Stimulated activated CD8-positive, alpha-beta memory T cell treated with anti-CD3 and anti-CD28 coated beads, Interleukin-2, amount 100 ng/mL, for 48 hours (primary cell): ENCODE measurements at places on chromosomes 3 and 15.

- no peak for DNase-seq
These were observed 28.0 kb upstream of the ATG7 start for GRCh38 chr3:11244121-11244677.

DNA sequence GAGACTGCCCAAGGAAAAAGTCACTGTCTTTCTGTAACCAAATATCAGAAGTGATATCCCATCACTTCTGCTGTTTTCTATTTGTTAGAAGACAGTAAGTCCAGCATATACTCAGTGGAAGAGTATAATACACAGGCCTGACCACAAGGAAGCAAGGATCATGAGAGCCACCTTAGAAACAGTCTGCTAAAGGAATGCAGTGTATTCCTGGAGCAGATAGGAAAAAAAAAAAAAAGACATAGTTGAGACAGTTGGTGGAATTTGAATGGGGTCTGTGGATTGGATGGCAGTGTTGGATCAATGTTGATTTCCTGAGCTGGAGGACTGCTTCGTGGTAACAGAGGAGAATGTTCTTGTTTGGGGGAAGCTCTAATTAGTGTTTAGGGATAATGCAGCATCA lies 26.5 kb upstream of the FBXL2 start:
- DNase-seq, result no peak

GRCh38 chr3:14876921-14877333 lies 58.2 kb downstream of the FGD5 start:
- no peak for DNase-seq

DNA sequence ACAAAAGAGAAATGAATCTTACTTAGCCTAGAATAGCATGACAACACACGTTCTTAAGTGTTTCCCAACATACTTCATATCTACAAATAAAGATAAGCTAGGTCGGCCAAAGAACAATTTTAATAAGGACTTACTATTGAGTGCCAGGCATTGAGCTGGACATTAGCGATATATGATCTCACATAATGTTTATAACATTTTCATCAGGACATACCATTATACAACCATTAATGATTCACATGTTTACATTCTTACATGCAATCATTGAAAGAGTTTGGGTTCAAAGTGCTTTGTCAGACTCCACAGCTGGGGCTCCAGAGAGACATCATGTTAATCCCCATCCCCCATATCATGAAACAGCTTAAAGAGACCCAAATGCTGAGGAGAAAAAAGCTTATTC lies 189.0 kb downstream of the STT3B start:
- no peak for DNase-seq

DNA sequence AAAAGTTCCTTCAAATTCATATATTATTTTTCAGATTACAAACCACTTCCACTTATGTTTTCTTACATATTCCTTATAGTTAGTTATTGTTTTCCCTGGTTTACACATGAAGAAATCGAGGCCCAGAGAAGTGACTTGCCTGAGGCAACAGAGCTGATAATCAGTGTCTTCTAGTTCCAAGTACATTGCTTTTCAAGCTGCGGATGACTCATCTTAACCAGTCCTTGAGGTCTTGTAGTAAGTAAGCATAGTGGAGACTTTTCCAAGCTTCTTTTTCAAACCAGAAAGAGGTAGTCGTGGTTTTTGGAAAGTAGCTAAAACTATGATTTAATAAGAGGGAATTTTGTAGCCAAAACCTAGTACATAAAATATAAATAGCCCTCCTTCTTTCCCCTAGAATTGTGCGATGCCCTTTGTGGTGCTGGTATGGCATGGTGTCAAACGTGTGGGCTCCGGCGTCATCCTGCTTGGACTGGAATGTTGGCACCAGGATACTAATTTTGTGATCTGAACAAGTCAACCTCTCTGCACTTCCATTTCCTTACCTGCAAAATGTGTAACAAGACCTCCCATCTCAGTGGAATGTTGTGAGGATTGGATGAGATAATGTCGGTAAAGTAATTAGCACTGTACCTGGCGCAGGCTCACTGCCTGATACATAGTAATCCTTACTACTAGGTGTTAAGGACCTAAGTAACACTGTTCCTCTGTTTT lies 19.0 kb upstream of the DLG1 start:
- DNase-seq, result no peak

- no peak for DNase-seq
These were observed 139.9 kb upstream of the LIPC start for GRCh38 chr15:58291848-58292247.

GRCh38 chr3:74435631-74436030 lies 178.8 kb downstream of the CNTN3 start:
- DNase-seq, result no peak

DNA sequence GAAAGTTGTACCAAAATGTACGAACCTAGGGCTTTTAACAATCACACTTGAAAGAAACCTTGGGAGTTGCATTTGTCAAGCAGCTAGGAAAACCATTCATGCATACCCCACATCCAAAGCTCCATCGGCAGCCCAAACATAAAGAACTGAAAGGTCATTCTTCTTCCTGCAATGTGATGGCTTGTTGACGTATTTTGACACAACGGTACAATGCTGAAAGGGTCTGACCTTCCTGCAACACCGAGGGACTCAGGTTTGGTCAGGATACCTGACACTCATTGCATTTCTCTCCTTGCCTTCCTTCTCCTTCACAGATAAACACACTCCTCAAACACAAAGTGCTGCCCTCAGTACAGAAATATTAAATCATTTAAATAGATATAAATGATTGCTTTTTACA lies 145.5 kb downstream of the CDIN1 start:
- DNase-seq, result no peak

DNA sequence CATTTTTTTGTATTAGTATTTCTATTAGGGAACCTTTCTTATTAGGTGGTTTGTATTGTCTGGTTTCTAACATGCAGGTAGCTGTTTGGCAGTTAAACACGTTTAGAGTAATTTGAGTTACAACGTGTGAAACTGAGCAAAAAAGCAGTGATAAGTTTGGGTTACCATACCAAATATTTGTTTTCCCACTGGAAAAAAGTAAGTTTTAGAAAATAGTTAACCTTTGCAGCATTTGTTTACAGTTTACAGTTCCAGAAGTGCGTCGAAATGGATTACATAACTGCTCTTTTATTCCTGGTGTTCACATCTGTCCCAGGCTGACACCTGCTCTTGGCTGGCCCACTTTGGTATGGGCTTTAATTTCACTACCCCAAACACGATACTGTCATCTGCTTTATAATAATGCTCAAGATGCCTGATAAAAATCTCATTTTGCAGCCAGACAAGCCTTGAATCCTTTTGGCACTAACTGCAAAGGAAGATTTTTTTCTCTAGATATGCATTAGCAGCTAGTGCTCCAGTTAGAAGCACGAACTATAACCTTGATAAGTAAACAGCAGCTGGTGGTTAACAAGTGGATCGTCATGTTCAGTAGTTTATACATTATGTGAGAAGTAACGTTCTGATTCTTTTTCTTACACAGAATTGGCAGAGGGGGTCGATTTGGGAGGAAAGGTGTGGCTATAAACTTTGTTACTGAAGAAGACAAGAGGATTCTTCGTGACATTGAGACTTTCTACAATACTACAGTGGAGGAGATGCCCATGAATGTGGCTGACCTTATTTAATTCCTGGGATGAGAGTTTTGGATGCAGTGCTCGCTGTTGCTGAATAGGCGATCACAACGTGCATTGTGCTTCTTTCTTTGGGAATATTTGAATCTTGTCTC lies 5.3 kb downstream of the EIF4A2 start:
- no peak for DNase-seq

GRCh38 chr3:148466980-148467740 lies 230.5 kb upstream of the AGTR1 start:
- no peak for DNase-seq

DNA sequence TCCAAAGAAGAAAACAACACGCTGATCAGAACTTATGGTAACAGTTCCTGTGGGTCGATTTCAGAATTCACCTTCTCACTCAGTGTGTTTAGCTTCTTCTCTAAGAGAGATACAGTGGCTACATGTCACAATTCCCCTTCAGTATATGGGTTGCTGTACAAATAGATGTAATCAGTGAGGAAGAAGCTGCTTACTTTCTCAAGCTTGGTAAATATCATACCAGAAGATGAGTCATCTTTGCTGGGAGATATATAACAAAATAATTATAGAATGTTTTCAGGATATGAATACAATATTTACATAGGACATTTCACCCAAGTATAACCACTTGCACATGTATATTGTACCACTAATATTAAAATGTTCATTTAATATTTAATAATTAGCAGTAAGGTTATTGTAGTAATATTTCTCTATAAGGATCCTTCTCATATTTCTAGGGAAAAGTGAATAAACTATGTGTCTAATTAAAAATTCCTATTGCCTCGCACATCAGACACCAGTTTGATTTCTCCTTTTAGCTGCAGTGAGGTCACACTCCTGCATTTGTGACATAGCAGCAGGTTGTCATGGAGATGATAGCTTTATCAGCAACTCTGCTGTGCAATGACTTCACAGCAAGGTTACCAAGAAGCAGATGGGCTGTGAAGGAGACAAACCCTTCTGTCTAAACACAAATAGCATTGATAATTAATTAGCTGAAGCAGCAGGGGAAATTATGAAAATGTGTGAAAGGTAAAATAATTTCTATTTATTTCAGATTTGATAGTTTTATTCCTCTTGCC lies 211.4 kb downstream of the TUSC7 start:
- no peak for DNase-seq

- no peak for DNase-seq
These were observed at the start of gene FBN1 for GRCh38 chr15:48645558-48646330. Gene FBN1 (minus strand): TSS chr15:48645709. CDS start chr15:48644769, 940 bp downstream.

GRCh38 chr3:33729993-33730392 lies 11.9 kb upstream of the CLASP2 start:
- DNase-seq, result no peak

GRCh38 chr3:30538791-30539190 lies 67.6 kb upstream of the TGFBR2 start:
- no peak for DNase-seq

DNA sequence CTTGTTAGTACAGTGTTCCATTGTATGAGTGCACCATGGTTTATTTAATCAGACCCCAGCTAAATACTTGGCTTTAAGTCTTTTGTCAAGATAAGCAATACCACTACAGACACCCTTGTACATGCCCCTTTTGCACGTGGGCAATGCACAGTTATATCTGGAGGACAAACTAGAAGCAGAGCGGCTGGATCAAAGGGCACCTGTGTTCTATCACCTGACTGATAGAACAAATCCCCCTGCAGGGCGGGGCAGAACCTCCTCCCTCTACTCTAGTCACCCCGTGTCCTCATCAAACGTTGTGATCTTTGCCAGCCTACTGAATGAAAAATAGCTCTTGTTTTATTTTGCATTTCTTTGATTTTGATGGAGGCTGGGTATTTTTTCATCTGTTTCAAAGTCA lies 314.9 kb downstream of the TLE3 start:
- no peak for DNase-seq

DNA sequence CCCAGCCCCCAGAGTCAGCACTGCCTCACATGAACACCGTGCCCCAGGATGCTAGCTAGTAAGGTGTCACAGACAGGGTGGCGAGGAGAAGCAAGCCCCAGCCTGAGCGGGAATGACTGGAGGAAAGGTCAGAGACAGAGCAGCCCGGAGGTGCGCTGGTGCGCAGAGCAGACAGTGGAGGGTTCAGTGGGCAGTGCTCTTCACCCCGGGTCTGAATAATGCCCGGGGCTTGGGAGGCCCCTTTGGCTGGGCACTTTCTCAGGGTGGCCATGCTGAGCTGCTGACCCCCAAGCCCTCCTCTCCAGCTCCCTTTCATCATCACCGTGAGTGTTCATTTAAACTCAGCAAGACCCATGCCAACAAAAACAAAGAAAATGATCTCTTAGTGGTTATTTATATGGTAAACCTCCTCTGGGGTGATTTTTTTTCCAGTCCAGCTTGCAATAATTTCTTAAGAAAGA lies 110.8 kb downstream of the VGLL4 start:
- no peak for DNase-seq

DNA sequence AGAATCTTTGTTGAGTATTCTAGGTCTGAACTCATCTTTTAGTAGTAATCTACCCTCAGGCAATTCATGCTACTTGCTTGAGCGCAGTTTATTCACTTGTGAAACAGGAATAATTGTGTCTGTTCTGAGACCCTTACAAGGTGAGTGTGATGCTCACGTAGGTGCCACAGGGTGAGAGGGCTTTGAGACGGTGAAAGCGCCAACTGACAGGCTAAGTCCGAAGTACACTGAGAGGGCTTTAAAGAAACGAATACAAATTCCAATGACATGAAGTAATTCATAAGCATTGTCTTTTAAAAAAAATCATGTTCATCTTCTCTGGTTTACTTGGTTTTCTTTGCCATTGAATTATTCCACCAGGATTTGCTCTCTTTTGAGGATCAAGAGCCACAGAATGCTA lies 393.7 kb upstream of the RGMA start:
- DNase-seq, result no peak

DNA sequence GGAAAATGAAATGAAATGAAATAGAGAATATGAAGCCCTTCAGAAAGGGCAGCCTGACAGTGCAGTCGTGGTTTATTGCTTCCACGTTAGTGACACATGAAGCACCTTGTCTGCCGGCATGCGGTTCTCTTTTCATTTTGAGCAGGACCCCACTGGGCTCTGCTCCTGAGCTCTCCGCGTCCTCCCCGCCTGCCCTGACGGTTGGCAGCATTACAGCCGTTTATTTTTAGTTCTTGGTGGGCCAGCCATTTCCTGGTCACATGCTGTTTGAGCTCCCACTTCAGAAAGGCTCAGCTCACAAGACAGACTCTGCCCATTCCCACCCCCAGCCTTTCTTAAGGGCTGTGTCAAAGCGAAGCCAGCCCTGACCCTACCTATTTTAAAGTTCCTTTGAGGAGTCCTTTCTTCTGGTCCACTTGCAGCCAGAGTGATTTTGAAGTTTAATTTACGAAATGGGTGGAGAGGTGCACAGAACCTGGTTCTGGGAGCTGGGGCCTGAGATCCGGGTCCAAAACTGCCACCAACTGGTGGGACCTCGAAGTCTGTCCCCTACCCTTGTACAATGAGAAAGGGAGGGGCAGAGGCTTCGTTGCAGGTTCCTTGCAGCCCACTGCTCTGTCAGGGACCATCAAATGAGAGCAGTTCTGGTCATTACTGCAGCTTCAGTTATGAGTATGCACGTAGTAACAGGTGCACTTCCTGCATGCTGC lies 60.1 kb downstream of the MGLL start:
- DNase-seq, result no peak

DNA sequence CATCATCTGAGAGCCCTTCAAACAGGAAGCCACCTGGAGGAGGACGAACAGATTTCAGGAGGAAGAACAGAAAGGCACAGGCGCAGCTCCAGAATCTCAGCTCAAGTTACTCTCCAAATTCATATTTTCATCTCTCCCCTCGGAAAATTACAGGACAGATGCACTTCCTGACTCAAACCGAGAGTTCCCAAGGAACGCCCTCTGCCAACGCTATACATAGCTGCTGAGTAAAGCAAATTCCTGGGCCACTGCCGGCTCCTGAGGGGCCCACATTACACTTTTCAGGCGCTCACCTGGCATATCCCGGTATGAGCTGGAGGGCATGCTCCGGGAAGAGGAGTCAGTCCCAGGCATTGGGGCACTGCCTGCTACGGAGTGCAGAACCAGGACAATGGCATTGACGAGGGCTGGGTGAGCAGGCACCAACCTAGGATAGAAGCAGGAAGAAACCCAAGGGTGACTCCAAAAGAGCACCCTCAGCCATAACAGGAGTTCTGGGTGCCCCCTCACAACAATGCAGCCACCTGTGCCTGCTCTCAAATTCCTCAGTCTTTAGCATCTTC lies 11.2 kb downstream of the UBL7 start:
- DNase-seq, result no peak
